ENCODE measurements at places on chromosomes 1 and 21. TPM values are rescaled to one million over a fixed set of nuclear protein-coding genes. Genes with fewer than 3 reads are reported as not detected.

KRTAP13-4 gene
- not detected for total RNA-seq

DNA sequence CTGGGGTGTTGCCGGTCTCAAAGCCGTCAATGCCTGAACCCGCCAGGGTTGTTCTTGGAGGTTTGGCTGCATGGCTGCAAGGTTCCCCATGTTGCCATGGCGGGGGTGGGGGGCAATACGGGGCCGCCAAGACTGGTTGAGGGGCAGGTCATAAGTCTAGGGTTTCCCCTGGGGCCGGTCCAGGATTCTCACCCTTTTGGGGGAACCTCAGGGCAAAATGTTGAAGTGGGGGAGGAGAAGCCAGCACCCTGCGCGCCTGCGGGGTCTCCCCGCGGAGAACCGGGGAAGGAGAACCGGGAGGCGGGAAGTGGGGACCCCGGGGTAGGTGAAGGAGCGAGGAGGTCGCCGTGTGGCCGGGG is 401 bp upstream of the ARHGEF10L start:
- no peak for DNase-seq

- DNase-seq: no peak
Observed at GRCh38 chr21:44426663-44427191, 28.6 kb upstream of the LRRC3 start.

DNA sequence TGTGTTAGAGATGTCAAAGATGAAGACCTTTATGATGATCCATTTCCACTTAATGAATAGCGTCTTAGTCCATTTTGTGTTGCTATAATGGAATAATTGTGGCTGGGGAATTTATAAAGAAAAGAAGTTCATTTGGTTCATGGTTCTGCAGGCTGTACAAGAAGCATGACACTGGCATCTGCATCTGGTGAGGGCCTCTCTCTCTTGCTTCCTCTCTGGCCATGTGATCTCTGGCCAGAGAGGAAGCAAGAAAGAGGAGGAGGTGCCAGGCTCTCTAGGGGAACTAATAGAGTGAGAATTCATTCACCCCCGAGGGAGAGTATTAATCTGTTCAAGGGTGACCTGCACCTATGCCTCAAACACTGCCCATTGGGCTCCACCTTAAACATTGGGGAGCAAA is 242.8 kb downstream of the DISC1 start:
- DNase-seq: no peak

- no peak for DNase-seq
Observed at GRCh38 chr1:30446508-30446907, 276.9 kb downstream of the MATN1 start.

DNA sequence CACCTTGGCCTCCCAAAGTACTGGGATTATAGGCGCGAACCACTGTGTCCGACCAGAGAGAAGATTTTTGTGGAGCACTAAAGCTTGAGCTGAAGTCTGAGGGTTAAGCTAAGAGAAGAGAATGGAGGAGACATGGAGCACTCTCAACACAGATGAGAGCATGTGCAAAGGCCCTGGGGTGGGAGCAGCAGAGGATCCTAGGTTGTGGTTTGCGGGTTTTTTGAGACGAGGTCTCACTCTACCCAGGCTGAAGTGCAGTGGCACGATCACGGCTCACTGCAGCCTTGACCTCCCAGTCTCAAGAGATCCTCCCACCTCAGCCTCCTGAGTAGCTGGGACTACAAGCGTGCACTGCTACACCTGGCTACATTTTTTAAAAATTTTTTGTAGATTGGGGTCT is 30.5 kb downstream of the FBXO2 start:
- DNase-seq: no peak

- DNase-seq: no peak
Observed at GRCh38 chr1:223659711-223660110, 5.8 kb downstream of the CAPN8 start.

FYB2 gene
- total RNA-seq: not detected

- no peak for DNase-seq
Observed at GRCh38 chr1:94599095-94599813, 57.7 kb upstream of the F3 start.

DNA sequence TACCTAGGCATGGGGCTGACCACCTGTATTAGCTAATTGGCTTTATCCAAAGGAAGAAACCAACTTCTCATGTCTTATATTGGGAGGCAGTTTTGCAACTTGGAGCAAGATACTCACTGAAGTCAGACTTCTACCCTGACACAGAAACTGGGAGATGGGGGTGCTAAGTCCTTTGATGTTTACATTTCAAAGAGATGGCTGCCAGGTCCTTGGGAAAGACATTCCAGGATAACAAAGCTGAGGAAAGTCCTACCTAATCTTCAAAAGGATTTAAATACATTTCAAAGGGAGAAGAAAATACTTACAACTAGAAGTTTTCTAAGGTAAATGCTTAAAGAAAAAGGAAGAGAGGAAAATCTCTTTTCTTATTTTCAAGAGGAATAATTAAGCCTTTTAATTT is 62.1 kb downstream of the FH start:
- DNase-seq: no peak

TMPRSS15 gene
- not detected for total RNA-seq

- DNase-seq: no peak
Observed at GRCh38 chr1:56017336-56017735, 562.0 kb downstream of the PLPP3 start.

DNA sequence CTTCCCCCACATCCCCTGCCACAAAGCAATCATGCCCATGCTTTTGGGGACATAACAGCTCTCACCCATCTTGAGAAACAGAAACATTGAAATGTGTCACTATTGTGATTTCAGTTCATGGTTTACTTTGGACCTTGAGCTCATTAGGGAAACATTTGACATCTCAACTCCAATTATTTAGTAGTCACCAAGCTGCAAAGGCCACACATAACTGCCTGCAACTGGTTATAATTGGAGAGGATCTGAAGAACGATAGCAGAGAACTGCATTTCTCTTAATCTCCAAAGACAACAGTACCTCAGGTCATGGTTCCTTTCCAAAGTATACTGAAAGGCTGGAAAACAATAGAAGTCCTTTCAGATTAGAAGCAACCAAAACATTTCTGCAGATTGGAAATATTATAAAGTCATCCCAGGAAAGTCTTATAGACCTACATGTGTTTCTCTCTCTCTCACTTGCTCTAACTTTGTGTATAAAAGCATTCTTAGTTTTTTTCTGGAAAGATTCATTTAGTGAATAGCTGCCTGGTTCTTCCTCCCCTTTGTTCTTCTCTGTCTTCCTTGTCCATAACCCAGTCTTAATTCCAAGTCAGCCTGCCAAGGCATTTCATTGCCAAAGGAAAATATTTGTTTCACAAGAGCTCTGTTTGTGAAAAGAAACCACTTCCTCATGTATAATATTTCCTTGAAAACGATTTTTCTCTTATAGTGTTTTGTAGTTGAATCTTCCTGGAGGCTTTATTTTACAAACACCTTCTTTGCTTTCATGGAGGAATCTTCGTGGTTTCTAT is 426.8 kb downstream of the ADGRL2 start:
- DNase-seq: no peak

KIF26B gene
- total RNA-seq: 0.05 TPM

DNA sequence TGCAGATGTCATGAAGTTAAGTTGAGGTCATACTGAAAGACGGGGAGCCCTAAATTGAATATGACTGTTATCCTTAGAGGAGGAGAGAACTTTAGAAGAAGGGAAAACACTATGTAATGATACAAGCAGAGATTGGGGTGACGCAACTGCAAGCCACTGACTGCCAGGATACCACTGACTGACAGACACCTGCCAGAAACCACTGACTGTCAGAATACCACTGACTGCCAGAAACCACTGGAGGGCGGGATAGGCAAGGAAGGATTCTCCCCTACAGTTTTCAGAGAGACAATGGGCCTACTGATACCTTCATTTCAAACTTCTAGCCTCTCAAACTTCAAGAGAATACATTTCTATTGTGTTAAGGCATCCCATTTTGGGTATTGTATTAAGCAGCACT is 388.7 kb downstream of the USH2A start:
- no peak for DNase-seq

DNA sequence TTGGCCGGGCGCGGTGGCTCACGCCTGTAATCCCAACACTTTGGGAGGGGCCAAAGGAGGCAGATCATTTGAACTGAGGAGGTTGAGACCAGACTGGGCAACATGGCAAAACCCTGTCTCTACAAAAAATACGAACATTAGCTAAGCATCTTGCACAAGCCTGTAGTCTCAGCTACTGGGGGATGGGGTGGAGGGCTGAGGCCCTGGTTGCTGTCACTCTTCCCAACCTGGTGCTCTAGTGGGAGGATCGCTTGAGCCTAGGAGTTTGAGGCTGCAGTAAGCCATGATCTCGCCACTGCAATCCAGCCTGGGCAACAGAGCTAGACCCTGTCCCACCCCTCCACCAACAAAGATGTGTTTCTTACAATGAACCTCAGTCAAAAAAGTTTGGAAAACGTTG is 2.8 kb downstream of the PHGDH start:
- DNase-seq: no peak

DNA sequence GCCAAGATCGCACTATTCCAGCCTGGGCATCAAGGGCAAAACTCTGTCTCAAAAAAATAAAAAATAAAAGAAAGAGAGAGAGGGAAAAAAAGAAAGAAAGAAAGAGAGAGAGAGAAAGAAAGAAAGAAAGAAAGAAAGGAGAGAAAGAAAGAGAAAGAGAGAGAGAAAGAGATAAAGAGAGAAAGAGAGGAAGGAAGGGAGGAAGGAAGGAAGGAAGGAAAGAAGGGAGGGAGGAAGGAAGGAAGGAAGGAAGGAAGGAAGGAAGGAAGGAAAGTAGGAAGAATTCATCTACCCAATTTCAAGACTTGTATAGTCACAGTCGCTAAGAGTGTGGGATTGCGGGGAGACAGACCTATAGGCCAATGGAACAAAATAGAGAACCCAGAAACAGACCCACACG is 290.6 kb downstream of the NPHP4 start:
- DNase-seq: no peak

DNA sequence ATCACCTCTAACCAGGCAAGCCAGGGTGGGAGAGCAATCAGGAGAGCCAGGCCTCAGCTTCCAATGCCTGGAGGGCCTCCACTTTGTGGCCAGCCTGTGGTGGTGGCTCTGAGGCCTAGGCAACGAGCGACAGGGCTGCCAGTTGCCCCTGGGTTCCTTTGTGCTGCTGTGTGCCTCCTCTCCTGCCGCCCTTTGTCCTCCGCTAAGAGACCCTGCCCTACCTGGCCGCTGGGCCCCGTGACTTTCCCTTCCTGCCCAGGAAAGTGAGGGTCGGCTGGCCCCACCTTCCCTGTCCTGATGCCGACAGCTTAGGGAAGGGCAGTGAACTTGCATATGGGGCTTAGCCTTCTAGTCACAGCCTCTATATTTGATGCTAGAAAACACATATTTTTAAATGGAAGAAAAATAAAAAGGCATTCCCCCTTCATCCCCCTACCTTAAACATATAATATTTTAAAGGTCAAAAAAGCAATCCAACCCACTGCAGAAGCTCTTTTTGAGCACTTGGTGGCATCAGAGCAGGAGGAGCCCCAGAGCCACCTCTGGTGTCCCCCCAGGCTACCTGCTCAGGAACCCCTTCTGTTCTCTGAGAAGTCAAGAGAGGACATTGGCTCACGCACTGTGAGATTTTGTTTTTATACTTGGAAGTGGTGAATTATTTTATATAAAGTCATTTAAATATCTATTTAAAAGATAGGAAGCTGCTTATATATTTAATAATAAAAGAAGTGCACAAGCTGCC is 19.8 kb downstream of the CSF1 start:
- DNase-seq: no peak

GRCh38 chr1:8560611-8561544 is 243.0 kb downstream of the SLC45A1 start:
- peak; percentile 13 for DNase-seq

- no peak for DNase-seq
Observed at GRCh38 chr1:157269656-157270375, 131.6 kb upstream of the ETV3 start.

GRCh38 chr1:19764848-19765247 is 34.9 kb downstream of the TMCO4 start:
- no peak for DNase-seq

DNA sequence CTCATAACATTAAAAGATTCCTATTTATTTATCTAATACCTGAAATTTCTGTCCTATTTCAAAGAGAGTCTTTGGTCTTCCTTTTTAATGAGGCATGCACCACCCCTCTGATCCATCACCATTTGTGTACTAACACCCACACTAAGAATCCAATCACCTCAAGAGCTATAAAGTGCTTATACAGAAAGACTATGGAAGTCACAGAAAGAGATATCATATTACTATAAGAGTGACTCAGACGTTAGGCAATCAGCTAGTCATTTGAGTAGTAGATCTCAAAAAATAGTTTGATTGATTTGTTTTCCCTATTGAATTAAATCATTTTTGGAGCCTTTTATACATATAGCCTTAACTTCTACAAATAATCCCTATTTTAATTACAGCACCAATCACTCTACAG is 46.1 kb downstream of the NME7 start:
- no peak for DNase-seq

Measured in T-cell (primary cell).